ENCODE measurements at places on chromosomes 6 and 20. TPM values are rescaled to one million over a fixed set of nuclear protein-coding genes. Genes with fewer than 3 reads are reported as not detected.

SCRT2 gene
- not detected for total RNA-seq

LY6G5B gene
- 2.3 TPM for total RNA-seq

TMEM244 gene
- not detected for total RNA-seq

SLC22A16 gene
- total RNA-seq = not detected

SLC12A5 gene
- total RNA-seq = not detected

CLPSL1 gene
- total RNA-seq = not detected

MTG2 gene
- 22.5 TPM for total RNA-seq

PGC gene
- total RNA-seq = not detected

OR11A1 gene
- not detected for total RNA-seq

PRPH2 gene
- under 0.01 TPM for total RNA-seq

LGSN gene
- total RNA-seq = under 0.01 TPM
